ENCODE measurements at places on chromosomes 7 and 10.

- DNase-seq, result no peak
Measured at GRCh38 chr10:824497-824896, 107.0 kb downstream of the LARP4B start.

DNA sequence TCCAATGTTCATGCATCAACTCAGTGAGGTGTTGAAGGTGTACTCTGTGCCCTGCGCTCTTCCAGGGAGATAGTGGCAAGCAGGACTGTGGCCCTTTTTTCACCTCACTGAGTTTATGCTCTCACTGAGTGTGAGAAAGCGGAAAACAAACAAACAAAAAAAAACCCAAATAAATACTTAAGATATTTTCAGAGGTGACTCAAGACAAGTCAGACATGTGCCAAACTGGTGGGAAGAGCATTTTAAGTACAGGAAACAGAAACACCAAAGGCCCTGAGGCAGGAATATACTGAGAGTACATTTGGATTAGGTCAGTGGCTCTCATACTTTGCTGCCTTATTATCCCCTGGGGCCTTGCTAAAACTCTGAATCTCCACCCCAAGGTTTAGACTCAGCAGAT lies 111.9 kb upstream of the IGFBP3 start:
- no peak for DNase-seq

- peak; percentile 24 for DNase-seq
Measured at GRCh38 chr7:26078437-26079336, 73.3 kb upstream of the NFE2L3 start.

GRCh38 chr10:118698421-118698820 lies 56.3 kb downstream of the CACUL1 start:
- no peak for DNase-seq

DNA sequence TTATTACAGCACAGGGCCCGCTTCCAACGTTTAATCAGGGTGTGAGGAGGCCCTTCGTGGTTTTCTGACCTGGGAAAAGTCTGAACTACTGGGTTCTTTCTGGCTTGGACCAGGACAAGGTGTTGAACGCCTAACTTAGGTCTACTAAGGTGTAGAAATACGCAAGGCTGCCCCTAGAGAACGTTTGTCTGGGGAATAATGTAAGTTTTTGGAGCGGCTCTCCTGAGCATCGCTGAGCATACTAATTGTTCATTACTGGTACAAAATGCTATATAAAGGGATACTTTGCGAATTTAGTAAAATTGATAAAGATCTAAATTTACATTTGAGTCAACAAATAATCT lies 32.4 kb upstream of the TOMM7 start:
- no peak for DNase-seq

- no peak for DNase-seq
Measured at GRCh38 chr10:102814453-102814871, 22.8 kb downstream of the CYP17A1 start.

- no peak for DNase-seq
Measured at GRCh38 chr10:129877773-129878371, 86.2 kb downstream of the EBF3 start.

DNA sequence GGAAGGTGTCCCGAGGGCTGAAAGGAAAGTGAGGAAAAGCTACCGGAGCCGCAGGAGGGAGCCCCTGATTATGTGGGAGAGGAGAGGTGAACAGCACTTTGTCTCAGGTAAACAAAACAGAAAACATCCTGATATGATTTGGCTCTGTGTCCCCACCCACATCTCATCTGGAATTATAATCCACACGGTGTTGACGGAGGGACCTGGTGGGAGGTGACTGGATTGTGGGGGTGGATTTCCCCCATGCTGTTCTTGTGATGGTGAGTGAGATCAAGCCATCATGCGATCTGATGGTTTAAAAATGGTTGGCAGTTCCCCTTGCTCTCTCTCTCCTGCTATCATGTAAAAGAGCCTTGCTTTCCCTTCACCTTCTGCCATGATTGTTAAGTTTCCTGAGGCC lies 3.0 kb downstream of the POLD2 start:
- no peak for DNase-seq

- no peak for DNase-seq
Measured at GRCh38 chr10:91389636-91390512, 20.3 kb upstream of the HECTD2 start.

DNA sequence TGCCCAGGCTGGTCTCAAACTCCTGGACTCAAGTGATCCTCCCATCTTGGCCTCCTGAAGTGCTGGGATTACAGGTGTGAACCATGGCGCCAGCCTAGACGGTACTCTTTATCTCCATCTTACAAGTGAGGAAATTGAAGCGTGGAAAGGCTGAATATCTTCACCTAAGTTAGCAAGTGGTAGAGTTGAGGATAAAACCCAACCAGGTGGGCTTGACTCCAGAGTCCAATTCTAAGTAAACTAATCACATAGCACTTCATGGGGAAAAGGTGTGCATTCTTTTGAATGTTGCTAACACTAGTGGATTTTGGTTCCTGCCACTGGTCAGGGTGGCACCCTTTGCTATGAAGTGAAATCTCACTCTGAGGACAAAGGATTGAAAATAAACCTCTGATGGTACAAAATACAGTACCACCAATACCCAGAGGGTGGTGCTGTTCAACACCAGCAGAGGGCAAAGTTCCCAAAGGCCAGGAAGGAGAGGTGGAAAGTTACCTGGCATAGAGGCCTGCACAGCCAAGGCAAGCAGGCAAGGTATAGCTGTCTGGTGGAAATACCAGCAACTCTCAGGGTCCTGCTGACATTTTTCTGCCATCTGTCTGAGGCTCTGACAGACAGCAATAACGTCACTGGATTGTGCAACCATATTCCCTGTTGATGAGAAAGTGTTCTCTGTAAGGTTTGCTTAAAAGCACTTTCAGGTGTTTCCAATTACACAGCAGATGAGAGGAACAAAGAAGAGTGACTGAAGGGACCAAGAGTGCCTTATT lies 17.6 kb downstream of the ZDHHC16 start:
- DNase-seq, result no peak

- no peak for DNase-seq
Measured at GRCh38 chr10:113947184-113948041, 93.0 kb downstream of the NHLRC2 start.

DNA sequence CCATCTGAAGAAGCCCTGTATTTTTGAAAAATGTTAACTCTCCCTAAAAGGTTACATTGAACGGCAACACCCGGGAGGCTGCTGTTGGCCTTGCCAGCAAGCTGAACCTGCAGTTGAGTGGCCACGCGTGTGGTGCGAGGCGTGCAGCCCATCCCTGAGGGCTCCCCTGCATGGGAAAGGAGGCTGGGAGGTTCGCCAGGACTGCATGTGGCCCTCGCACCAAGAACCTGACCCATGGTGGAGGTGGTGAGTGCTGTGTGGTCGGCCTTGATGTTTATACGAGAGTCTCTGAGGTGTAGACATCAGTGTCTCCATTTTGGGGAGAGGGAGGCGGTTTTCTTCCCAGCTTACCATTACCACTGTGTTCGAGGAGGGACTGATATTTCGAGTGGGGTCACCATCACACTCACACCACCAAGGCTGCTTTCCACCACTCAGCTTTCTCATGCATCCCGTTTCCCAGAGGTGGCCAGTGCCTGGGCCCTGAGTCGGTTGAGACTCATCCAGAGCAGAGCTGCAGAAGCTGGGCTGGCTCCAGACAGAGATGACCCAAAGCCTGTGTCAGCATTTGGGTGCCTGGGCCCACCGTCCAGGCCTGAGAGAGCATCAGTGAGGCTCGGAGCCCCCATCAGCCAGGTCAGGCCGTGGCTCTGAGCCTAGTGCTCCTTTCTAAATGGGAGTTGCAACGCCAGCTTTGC lies 222.6 kb downstream of the EBF3 start:
- no peak for DNase-seq

GRCh38 chr10:83908506-83908905 lies 230.8 kb upstream of the GHITM start:
- DNase-seq, result no peak

- DNase-seq, result no peak
Measured at GRCh38 chr10:61877887-61878739, 23.4 kb upstream of the ARID5B start.

GRCh38 chr7:94969434-94970084 lies 62.2 kb downstream of the PPP1R9A start:
- no peak for DNase-seq

GRCh38 chr7:46201961-46202360 lies 280.9 kb upstream of the IGFBP3 start:
- DNase-seq, result no peak

- DNase-seq, result no peak
Measured at GRCh38 chr10:29949411-29950011, 109.9 kb downstream of the JCAD start.

GRCh38 chr10:132239126-132240031 lies 52.6 kb downstream of the DPYSL4 start:
- DNase-seq, result no peak

DNA sequence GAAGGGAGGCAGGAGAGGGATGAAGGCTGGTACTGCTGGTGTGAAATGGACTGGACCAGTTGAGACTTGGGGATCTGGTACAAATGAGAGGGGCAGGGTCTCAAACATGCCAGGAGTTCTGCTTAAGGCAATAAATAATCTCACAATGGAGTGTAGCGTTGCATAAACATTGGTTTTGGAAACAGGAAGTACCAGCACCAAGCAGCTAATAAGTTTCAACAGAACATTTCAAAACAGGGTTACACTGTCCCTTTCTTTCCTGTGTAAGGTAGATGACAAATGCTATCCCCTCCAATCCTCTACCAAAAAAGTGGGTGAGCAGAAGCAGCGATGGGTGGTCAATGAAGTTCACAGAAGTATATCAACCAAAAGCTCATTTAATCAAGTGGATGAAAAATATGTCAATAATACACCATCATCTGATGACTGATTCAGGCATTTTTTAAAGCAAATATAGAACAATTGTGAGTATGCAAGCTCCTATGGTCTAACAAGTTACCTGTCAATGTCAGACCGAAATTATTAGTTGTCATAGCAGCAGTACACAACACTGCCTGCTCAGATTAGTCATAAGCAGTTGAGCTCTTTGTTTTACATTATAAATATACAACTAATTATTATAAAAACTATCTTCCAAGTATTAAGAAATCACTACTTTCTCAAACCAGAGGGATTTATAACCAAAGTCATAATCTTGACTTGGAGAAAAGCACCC lies 220.0 kb downstream of the FAM107B start:
- DNase-seq, result no peak

- no peak for DNase-seq
Measured at GRCh38 chr10:6044751-6045313, 17.3 kb downstream of the IL2RA start.

DNA sequence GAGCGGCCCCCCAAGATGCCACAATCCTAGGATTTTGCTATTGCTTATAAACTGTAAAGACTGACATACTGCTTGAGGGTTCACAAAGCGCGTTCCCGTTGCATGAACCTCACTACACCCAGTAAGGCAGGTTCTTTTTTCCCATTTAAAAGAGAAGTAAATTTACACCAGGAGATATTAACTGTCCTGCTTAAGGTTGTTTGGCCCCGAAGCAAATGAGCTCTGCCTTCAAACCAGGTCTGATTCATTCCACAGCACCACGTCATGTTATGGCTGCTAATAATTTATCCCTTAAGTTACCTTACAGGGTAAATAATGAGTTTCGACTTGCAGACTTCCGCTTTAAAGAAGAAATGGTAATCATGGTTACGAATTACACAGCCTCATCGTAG lies 559 bp upstream of the FKBP14 start:
- no peak for DNase-seq

- DNase-seq, result no peak
Measured at GRCh38 chr7:93920496-93921182, 896 bp upstream of the GNG11 start.

DNA sequence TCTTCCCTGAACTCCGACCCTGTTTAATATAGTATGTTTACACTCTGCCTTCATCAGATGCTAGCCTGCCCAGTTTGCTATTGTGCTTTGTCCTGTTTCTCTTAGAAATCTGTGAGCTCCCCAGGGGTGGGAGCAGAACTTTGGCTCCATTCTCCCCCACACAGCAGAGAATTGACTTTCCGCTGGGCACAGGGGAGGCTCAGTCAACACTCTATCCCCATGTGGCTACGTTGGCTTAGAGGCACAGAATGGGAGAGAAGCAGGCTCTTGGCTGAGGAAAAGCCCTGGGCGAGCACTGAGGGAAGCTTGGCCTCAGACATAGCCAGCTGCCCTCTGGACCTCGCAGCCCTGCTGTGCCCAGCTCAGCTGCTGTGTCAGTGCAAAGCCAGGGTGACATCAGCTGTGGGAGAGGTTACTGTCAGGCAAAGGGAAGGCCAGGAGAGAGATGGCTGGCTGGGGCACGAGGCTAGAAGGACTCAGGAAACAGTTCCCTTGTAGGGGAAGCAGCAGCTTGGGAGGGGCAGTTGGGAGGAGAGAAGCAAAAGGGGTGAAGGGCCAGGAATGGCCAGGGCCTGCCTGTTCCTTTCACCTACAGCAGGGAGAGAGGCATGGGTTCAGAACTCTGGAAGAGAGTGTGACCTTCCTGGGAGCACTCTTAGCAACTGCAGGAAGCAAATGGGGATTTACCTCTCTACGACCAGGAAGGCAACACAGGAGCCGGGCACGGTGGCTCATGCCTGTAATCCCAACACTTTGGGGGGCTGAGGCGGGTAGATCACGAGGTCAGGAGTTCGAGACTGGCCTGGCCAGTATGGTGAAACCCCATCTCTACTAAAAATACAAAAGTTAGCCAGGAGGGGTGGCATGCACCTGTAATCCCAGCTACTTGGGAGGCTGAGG lies 5.8 kb upstream of the SCD start:
- peak; percentile 84 for DNase-seq

- DNase-seq, result no peak
Measured at GRCh38 chr10:18473424-18474117, 177.8 kb downstream of the NSUN6 start.

DNA sequence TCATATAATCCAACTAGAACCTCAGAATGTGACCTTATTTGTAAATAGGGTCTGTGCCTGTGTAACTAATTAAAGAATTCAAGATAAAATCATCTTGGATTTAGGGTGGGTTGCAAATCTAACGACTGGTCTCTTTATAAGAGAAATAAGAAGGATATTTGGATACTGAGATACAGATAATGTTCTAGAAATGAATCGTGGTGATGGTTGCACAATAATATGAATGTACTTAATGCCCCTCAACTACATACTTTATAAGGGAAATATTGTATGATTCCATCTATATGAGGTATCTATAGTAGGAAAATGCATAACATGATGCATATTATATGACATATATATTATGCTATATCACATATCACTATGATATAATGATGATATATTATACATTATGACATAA lies 265.7 kb downstream of the SEMA3D start:
- no peak for DNase-seq

- no peak for DNase-seq
Measured at GRCh38 chr10:18306031-18306430, 165.8 kb downstream of the CACNB2 start.

GRCh38 chr10:90087197-90088023 lies 386.0 kb downstream of the KIF20B start:
- no peak for DNase-seq

GRCh38 chr7:114962441-114962840 lies 40.5 kb downstream of the MDFIC start:
- no peak for DNase-seq

GRCh38 chr7:140876519-140877248 lies 48.0 kb downstream of the BRAF start:
- DNase-seq, result no peak

DNA sequence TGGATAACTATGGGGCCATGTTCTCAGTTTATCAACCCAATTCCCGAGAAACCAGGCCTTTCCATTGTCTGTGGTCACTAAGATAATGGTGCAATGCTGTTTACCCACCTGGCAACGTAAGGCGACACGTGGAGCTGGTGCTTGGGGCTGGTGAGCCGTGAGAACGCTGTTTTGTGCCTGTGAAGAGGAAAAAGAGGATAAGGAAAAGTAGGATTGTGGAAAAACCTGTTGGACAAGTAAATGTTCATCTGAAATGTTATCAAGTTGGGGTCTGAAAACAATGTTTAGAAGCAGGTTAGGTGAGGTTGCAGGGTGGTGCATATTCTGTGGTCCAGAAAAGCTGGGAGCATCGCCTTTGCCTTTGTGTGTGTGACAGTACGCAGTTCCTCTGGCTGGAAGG lies 88.5 kb downstream of the PPP1R17 start:
- DNase-seq, result no peak
